Upper lobe of right lung (tissue), 1 donor: ENCODE measurements at places on chromosomes 12 and 14. TPM values are rescaled to one million over a fixed set of nuclear protein-coding genes. Genes with fewer than 3 reads are reported as not detected.

The BCL11B gene
- total RNA-seq, result 2.4 TPM

The OTOGL gene
- 0.09 TPM for total RNA-seq

The CD69 gene
- 14.5 TPM for total RNA-seq

The TEX52 gene
- total RNA-seq, result not detected

The BAZ1A gene
- 35.9 TPM for total RNA-seq

The TMEM121 gene
- 1.5 TPM for total RNA-seq

The SAMD4A gene
- total RNA-seq, result 39.1 TPM

The WNT5B gene
- total RNA-seq, result 2.3 TPM

The DBX2 gene
- total RNA-seq, result not detected

The PLCZ1 gene
- total RNA-seq, result not detected

DNA sequence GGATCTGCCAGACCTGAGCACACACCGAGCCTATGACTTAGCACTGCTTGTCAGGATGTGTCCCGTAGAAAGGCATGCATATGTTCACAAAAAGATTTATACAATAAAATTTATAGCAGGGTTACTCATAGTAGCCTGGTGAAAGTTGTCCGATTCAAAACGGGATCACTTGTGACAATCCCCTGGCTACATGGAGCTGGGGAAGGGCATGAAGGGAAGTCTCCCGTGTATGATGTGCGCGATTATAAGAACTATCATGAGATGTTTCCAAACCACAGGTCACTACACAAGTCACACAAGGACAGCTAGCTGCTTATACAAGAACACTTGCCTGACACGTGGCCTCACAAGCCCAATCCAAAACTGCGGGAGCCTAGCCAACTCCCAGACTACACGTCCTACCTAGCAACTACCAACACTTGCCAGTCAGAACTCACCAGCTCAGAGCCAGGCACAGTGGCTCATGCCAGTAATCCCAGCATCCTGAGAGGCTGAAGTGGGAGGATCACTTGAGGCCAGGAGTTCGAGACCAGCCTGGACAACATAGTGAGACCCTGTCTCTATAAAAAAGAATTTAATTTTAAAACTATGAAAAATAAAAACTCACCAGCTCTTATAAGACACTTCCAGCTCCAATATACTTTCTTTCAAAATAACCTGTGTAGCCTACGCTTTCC, 7.5 kb upstream of the CDCA4 start:
- no peak for DNase-seq

- no peak for DNase-seq
Measured at GRCh38 chr12:2876431-2877046, 435 bp downstream of the FOXM1 start.

DNA sequence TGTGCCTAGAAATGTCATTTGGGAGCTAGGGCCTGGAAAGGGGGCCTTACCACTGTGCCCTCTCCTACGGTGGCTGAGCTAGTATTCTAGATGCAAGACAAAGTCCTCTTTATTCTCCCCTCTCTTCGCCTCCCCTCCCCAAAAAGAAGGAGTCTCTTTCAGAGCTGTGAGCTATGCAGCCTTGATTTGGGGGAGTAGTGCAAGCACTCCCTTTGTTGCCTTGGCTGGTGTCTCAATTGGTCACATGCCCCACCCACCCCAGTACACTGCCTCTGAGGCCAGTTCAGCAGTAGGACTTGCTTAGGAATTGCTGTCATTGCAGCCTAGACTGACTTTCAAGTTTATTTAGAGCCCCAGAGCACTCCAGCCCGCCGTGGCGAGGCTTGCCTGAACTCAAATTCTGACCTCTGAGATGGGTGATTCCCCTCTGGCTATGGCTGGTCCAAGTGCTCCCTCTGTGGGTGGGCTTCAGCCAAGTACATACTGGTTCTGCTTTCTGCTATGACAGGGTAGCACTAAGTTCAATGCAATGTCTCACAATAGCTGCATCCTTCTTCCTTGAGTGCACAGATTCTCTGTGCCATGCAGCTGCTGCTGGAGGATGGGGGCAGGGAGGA, 37.0 kb upstream of the FBXO33 start:
- DNase-seq, result no peak

DNA sequence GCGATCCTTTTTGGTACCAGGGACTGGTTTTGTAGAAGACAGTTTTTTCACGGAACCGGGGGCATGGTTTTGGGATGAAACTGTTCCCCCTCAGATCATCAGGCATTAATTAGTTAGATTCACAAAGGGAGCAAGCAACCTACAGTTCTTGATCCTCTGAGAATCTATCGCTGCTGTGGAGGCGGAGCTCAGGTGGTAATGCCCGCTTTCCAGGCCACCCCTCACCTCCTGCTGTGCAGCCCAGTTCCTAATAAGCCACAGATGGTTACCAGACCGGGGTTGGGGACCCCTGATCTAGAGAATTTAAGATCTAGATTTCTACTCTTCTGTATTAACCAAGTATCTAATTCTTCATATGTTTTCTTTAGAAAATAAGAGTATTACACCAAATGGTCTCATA, 4.8 kb downstream of the ARHGAP5 start:
- DNase-seq, result no peak

GRCh38 chr14:100583245-100583644, 4.0 kb downstream of the BEGAIN start:
- no peak for DNase-seq

DNA sequence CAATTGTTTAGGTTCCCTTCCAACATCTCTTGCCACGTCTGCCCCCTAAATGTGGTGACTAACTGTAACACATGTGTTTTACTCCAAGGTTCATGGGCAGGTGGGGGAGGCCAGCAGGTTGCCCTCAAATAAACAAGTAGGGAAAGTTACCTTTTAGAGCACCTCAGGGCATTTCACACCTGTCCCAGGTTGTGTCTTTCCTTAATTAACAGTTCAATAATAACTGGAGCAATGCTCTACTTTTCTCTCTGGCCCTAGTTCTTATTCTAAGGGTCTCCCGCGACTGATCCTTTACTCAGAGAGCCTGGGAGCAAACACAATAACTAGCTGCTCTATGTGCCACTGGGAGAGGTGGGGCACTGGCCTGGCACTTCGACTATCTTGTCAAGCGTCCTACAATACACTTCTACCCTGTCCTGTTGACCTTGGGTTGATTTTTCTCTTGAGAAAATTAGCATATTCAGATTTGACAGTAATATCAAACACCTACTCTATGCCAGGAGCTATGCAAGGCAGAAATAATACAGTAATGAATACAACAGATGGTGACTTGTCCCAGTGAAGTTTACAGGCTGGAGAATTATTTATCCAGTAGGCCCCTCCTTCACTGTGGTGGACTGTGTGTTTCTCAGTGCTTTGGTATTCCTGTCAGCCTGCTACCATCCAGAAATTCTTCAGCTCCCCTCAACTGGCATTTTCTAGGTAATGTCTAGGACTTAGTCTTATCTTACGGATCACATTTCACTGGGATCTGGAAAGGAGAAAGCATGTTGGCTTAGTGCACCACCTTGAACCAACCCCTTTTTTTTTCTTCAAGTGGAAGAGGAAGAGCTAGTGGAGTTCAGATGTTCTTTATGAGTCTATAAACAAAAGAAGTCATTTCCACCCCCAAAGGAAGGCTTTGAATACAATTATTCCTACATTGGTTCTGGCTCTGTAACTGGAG, 202.6 kb downstream of the CRADD start:
- no peak for DNase-seq

DNA sequence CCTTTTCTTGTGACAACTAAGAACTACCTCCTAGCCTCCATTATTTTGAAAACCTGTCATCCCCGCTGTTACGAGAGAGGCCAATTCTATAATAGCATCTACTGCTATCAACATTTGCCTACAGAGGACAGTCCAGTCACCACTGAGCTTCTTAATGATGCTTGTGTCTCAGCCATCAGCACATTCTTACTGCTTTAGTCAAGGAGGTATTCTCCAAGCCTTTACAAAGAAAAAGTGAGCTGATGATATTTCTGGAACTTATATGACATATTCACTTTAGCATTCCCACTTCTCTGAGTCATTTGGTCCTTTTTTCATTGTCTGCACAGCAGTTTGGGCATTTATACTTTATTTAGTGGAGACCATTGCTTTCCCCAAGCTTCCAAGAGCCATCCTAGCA, 497.7 kb upstream of the RPL10L start:
- DNase-seq, result no peak

GRCh38 chr12:68608191-68608590, 2.5 kb upstream of the RAP1B start:
- no peak for DNase-seq

- no peak for DNase-seq
Measured at GRCh38 chr12:116694653-116695463, 43.0 kb downstream of the SPRING1 start.

DNA sequence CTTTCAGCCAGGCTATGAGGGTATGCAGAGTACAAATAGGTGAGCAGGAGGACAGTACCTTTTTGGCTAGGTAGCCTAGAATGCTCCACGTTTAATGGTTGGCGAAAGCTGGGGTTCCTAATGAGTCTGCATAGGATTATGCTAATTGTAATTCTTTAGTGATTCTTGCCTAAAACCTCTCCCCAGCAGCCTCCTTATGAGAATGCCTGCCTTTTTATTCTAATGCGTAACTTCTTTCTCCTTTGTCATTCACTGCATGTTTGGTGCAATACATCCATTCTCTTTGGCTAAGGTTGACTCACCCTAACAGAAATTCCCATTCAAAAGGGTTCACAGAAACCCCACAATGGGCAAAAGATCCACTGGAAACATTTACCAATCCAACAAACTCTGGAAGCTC, 752.2 kb downstream of the FSCB start:
- no peak for DNase-seq

DNA sequence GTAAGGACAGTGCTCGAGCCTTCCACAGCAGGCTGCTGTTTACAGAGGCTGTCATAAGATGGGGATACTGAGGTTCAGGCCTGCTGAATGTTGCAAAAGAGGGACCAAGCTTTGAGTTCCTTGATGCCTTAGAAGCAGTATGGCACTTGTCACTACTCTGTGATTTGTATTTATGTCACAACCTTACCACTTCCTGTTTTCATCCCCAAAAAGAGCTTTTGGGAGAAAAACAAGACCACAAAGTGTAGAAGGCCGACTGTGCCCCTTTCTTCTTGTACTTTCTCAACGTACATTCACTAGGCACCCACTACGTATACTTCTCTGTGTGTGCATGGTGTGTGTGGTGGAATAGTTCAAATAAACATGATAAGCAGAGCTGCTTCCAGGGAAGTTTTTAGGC, 90.1 kb downstream of the DRAM1 start:
- DNase-seq, result no peak

- DNase-seq, result no peak
Measured at GRCh38 chr12:12686472-12686871, 9.5 kb downstream of the GPR19 start.

- DNase-seq, result no peak
Measured at GRCh38 chr12:57226588-57227314, 2.8 kb upstream of the SHMT2 start.

DNA sequence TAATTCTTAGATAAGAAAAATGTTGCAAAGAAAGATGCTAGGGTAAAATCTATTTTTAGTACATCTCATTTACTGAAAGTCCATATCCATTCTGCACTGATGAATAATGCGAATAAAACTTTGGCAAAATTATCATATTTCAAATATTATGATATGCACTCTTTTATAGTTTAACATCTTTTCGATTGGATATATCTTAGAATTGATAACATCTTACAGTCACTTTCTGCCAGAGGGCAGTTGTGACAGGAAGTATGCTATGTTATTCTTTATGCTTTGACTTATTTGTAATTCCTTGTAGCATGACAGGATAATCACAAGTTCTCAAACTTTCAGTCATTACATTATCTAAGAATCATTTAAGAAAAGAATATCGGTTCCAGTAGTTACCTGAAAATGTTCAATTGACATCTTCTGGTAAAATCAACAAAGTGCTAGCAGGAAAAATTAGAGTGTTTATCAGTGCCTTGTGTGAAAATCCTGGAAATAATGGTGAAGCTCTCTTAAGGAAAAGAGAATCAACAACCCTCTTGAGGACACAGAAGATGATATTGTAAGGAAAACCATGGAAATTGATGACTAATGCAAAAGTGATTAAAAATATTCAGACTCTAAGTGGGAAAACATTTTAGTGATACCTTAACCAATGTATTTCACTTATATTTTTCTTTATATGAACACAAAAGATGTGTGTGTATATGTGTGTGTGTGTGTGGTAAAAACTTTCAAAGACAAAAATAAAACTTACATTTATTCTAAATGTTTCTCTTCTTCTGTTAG, 95.5 kb downstream of the SLC6A15 start:
- no peak for DNase-seq

- DNase-seq, result peak; percentile 80
Measured at GRCh38 chr14:99604766-99605298, 825 bp upstream of the CCDC85C start.

- no peak for DNase-seq
Measured at GRCh38 chr14:96131836-96132235, 72.8 kb upstream of the BDKRB2 start.

DNA sequence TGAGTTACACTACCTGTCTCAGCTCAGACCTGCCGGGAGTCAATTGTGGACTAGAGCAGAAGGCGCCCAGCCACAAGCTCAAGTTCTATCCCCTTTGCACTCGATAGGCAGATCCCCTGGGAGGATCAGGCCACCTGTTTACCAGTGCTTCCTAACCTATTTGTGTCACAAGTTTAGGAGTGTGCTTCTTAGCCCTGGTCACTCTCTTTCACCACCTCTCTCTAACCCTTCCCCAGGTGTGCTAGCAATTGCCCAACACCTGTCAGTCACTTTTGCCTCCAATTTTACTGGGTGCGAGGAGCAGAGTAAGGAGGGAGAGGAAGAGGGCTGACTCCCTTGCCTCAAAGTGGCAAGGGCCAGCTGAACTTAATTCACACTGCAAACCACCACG, 745 bp upstream of the NAA30 start:
- DNase-seq, result no peak

GRCh38 chr14:33569821-33570687, 380.8 kb downstream of the EGLN3 start:
- DNase-seq, result no peak

GRCh38 chr12:12336049-12336411, 14.0 kb downstream of the MANSC1 start:
- DNase-seq, result no peak

- no peak for DNase-seq
Measured at GRCh38 chr14:75175677-75176141, 703 bp downstream of the TMED10 start.

GRCh38 chr12:51225771-51226170, 7.9 kb upstream of the POU6F1 start:
- no peak for DNase-seq

DNA sequence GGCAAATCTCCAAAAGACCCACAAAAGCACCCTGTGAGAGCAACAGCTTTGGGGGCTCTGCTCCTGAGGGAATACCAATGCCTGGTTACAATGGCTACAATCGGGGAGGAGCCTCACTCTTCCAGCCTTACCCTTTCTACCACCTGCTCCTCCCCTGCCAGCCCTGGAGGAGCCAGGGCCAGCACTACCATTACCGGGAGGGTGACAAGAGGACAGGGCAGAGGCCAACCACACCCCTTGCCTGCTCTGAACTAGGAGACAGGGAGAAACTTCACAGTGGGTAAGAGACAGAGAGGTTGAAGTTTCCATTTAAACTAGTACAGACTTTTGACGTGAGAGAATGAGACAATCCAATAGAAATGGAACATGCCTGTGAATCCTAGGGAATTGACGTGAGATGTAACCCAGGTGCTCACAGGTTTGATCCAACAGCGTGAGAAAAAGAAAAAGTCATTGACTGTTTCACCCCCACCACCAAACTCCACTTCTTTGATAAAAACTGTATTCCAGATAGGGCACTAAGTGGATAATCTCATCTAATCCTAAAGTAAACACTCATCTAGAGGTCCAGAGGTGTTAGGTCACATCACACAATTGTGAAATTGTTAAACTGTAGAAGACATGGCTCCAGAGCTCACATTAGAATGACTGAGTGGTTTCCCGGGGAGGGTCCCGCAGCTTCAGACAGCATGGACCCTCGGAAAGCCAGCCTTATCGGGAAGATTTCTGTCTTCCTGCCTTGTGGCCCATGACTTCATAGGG, 8.4 kb upstream of the TC2N start:
- no peak for DNase-seq

- DNase-seq, result no peak
Measured at GRCh38 chr14:102233081-102233480, 71.9 kb downstream of the MOK start.
